ENCODE measurements at places on chromosomes 4 and X.

DNA sequence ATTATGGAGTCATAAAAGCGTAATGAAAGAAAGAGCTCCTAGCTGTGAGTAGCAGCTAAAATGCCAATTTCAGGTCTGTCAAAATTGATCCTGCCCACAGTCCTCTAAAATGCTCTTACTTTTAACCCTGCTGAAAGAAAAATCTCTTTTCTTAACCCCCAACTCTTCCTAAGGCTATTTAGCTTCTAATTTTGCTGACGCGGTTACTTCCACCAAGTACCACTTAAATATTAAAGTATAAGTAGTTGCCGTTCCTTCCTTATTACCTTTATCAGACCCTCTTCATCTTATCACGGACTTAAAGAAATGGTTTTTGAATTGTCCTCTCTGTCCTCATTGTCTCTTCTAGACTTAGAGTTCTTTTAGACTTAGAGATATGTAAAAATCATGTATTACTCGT is 272.2 kb downstream of the FRMPD4 start:
- DNase-seq = no peak

DNA sequence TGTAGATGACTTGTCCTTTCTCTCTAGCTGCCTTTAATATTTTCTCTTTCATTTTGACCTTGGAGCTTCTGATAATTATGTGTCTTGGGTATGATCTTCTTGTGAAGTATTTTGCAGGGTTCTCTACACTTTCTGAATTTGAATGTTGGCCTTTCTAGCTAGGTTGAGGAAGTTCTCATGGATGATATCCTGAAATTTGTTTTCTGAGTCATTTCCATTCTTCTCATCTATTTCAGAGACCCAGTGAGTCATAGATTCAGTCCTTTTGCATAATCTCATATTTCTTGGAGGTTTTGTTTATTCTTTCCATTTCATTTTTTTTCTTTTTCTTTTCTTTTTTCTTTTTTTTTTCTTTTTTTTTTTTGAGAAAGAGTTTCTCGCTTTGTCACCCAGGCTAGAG is 585.7 kb upstream of the PABPC4L start:
- DNase-seq = no peak

- DNase-seq = no peak
Observed at GRCh38 chr4:26507286-26507685, 17.0 kb upstream of the CCKAR start.

- no peak for DNase-seq
Observed at GRCh38 chr4:42080306-42080705, 72.1 kb downstream of the BEND4 start.

DNA sequence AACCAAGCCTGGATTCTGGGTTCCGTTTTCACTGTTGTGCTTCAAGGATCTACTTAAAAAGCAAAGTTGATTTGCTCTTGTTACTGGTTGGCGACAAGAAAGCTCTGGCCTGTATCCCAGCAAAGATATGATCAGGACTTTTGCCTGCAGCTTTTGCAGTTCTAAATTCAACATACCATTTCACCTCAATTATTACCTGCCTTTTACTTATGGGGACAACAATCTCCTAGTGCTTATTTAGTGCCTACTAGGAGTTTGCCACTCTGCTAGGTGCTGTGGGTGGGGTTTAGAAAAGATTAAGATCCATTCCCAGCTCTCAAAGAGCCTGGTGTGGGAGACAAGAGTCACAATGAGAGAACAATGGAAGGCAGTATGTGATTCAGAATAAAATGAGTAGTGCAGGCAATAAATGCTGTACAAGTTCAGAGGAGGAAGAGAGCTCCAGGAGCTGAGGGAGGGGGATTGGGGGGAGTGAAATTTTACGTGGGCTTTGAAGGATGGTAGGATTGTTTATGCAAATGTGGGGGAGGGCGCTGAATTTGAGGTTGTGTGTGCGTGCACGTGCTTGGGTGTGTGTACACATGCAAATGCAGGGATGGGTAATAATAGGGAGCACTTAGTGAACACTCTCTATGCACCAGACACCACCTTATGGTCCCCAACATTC is 5.0 kb upstream of the TMEM164 start:
- DNase-seq = no peak

- DNase-seq = no peak
Observed at GRCh38 chrX:128458888-128459287, 406.7 kb upstream of the ACTRT1 start.

- no peak for DNase-seq
Observed at GRCh38 chr4:139735381-139736273, 70.0 kb downstream of the MGST2 start.

- DNase-seq = no peak
Observed at GRCh38 chr4:76011700-76012387, 4.5 kb upstream of the CXCL9 start.

DNA sequence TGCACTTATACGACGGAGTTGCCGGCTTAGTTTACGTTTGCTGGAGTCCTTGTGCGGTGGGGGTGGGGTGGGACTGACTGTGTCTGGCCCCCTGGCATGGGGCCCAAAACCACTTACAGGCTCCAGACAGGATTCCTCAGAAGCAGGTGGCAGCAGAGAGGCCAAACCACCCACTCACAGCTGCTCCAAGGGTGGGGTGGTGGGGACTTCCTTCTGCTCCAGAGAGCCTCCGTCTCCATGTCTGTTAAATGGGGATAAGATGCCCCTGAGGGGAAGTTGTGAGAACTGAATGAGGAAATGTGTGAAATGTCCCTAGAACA is 36.7 kb downstream of the PSAPL1 start:
- DNase-seq = peak; percentile 82

DNA sequence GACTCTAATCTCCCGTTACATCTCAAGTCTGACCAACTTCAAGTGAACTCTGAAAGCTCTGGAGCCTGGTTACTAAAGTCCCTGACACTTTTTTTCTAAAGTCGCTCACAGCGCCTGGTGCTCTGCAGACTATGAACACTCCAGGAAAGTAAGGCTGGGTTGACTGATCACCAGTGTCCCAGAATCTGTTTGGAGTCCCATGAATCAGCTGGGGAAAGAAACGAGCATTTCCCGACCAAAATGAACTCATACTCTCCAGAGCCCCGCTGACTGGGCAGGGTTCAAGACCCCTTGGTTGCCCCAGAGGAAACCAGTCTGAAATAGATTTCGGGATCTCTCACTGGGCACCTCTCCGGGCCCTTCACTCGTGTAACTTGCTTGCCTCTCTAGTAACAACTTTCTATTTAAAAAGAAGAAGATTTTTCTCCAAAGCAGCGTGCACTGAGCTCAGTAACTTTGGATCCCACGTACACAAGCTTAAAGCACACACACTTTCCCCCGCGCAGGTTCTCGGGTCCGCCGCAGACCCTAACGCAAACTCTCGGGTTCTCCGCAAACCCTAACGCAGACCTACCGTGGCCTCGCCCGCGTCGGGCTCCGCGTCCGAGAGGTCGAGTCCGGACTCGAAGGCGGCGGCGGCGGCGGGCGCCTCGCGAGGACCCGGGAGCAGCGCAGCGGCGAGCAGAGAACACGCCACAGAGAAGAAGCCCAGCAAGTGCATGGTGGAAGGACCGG is 964 bp downstream of the VEGFC start:
- no peak for DNase-seq

- peak; percentile 21 for DNase-seq
Observed at GRCh38 chrX:150692831-150693724, at the start of gene MTMR1. TSS of gene MTMR1 (plus strand) at chrX:150693396. CDS start at chrX:150693531, 135 bp downstream.

- no peak for DNase-seq
Observed at GRCh38 chrX:1361275-1361674, 24.7 kb downstream of the IL3RA start.

- DNase-seq = no peak
Observed at GRCh38 chrX:152847281-152847680, 16.4 kb downstream of the NSDHL start.

DNA sequence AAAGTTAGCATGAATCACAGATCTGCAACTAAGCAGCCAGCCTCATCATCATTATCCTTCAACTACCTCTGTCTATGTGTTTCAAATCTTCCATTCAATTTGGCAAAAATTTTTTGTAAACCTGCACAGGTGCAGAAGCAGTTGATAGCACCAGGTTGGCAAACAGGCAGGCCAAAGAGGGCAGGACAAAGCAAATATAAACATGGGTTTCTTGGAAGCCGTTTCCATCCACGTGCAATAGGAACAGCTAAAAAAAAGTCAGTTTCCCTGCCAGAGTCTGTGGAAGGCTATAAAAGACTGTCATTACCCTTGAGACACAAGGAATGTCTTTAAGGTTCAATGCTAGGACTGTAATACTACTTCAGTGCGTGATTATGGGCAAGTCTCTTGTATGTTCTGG is 253.2 kb downstream of the PDHA2 start:
- DNase-seq = no peak

- no peak for DNase-seq
Observed at GRCh38 chr4:70000711-70001110, 4.9 kb downstream of the STATH start.

- no peak for DNase-seq
Observed at GRCh38 chr4:3781193-3781886, 15.2 kb downstream of the ADRA2C start.

- no peak for DNase-seq
Observed at GRCh38 chrX:10831716-10832502, 211.5 kb upstream of the MID1 start.

DNA sequence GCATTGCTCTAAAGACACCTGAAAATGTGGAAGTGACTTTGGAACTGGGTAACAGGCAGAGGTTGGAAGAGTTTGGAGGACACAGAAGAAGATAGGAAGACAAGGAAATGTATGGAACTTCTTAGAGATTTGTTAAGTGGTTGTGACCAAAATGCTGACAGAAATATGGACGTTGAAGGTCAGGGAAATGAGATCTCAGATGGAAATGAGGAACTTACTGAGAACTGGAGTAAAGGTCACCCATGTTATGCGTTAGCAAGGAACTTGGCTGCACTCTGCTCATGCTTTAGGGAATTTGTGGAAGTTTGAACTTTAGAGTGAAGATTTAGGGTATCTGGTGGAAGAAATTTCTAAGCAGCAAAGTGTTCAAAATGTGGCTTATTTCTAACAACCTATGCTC is 99.4 kb downstream of the FAM13A start:
- no peak for DNase-seq

- no peak for DNase-seq
Observed at GRCh38 chr4:173294444-173294843, 39.7 kb downstream of the HMGB2 start.

DNA sequence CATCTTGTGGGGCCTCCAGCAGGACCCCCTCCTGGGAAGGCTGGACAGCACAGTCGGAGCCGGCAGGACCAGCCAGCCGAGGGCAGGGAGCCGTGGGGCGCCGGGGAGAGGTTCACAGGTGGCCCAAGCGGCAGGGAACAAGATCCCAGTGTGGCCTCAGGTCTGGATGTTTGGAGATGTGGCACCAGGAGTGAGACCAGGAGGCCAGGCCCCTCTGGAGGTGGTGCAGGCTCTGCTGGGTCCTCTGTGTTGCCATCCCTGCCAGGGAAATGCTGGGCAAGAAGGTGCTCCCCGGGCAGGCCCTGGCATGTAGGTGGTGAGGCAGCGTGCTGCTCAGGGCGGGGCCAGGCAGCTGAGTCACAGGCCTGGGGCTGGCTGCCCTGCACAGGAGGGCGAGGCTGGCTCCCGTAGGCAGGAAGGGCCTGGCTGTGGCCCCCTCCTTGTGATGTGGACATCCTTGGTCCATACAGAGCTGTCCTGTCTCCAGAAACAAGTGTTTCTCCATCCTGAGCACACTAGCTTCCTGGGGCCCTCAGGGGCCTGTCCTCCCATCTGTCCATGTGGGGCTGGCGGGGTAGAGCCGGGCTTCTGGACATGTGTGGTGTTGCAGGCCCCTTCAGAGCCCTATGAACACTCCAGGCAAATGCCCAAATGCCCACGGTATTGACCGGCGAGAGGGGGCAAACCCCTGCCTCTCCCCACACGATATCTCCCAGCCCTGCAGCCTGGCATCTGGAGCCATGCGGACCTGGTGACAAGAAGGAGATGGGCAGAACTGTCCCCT is 4.8 kb upstream of the HGFAC start:
- peak; percentile 75 for DNase-seq

DNA sequence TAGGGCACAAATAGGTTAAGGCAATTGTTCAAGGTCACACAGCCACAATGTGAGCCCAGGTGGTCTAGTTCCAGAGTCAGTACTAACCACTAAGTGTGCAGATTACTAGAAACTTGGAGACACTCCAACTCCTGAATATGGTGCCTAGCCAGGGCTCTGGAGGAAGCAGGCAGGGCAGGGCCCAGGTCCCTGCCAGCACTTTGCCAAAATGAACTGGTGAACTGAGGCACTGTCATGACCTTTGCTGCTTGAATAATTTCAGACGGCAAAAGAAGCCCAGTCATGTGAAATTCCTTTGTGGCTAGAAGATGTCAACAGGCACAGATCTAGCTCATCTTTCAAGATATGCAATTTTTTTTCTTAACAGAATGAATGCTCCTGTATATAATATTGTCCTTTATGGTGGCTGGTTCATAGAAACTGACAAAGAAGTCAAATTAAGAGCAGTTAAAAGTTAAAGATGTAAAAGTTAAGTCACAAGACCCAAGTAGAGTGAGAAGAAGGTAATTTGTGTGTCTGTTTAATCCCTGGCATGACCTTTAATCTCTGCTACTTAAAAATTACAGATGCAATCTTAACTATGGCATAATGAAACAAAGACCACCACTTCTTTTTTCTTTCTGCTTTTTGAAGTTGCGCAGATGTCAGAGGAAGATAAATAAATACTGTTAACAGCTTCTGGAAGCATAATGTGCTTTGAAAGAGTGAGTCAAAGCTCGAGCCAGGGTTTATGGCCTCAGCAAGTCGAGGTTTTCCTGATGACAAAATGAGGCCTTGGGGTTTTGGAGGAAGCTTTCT is 54.1 kb downstream of the SHROOM3 start:
- no peak for DNase-seq

DNA sequence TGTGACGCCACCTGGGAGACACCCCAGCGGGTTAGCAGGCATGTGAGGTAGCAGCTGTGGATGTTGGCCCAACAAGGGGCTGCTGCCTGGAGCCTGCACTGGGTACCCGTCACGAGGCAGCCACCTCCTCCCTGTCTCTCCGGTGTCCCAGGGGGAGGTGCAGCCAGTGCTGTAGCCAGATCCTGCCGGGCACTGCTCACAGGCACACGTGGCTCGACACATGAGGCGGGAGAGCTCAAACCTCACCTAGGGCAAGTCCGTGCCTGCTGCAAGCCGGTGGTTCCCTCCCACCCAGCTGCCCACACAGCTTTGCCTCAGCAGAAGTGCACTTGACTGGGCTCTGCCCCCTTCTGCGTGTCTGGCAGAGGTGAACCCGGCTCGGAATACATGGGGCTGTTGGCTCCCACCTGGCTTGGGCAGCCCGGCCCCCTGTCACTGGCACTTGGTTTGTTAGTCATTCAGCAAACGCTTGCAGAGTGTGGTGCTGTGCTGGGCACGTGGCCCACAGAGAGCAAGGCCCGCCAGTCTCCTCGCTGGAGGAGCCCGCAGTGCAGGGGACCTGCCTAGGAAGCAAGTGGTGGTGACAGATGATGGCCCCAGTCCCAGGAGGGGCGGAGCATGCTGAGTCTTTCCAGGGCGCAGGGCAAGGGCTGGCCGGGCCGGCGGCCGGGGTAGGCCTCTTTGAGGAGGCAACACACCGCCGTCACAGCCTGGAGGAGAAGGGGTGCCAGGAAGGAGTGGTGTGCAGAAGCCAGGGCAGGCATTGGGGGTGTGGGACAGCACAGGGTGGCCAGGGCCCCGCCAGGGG is 10.1 kb upstream of the SH3TC1 start:
- DNase-seq = peak; percentile 89

- DNase-seq = no peak
Observed at GRCh38 chrX:110259117-110259516, 58.8 kb downstream of the AMMECR1 start.

Data from NCI-H510A treated with DMSO at 0.1 percent for 48 hours (cell line).